ENCODE measurements at places on chromosomes 4 and X.

DNA sequence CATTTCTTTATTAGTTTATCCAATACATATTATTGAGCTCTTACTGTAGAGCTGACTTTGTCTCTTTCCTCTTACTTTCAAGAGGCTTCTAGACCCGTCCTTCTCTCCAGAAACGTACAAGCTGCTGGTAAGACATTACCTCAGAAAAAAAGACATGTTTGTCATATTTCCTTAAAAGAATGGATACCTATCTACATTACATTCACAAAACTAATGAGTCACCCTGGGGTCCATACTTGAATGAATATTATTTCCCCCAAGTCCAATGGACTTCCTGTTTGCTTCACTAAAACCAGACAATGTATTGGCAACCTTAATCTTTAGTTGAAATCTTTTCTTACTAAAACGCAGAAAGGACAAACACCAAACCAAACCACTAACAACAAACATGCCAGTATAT is 176.5 kb upstream of the CLNK start:
- DNase-seq, result no peak

DNA sequence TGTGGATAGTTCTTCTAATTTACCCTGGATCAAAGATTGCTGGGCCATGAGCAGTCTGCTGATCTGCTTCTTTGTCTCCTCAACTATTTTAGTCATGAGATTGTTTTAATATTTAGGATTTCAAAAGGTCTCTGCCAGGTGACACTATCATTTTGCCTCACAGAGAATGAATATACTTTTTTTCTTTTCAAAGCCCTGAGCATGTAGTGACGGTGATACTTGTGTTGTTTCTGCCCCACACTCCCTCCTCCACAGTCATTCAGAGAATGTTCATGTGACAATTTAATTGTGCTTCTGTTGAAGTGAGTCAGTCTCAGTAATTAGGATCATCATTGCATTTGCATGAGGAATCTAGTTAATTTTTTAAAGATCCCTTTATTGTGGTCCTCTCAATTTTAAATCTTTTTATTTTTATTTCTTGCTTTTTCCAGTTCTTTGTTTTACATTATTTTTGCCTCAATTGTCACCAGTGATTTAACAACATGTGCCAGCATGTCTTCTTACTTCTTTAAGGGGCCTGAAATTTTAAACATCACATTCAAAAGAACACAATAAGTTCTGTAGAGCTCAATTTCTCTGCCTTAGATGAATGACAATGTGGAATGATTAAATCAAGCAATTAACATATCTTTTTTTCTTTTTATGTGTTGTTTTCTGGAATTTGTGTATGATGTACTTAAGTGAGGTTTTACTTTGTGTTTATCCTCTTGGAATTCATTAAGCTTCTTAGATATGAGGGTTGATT is 12.3 kb downstream of the MMRN1 start:
- DNase-seq, result no peak

DNA sequence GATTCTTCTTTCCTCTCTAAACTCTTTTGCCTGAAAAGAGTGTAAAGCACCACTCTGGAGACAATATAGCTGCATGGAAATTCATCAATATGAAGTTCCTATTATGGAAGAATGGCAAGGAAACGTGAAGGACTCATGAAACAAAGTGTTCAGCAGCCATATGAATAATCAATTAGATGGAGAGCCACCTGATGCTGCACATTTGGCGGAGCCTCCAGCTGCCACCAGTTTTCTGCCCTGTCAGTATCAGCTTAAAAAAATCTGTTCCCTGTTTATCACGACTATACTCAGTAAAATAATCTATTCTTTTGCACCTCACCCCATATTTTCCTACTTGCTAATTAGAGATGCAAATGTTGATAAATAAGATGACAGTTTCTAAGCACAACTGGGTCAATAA is 276.0 kb downstream of the UNC5C start:
- DNase-seq, result no peak

- no peak for DNase-seq
Measured at GRCh38 chr4:24094726-24095125, 204.9 kb upstream of the PPARGC1A start.

GRCh38 chr4:59393780-59394179 is 1806.3 kb upstream of the ADGRL3 start:
- DNase-seq, result no peak

GRCh38 chrX:141469469-141469868 is 115.1 kb downstream of the SPANXA1 start:
- DNase-seq, result no peak

GRCh38 chrX:105701310-105702052 is 120.9 kb upstream of the NRK start:
- no peak for DNase-seq

- DNase-seq, result no peak
Measured at GRCh38 chr4:38788317-38788716, 5.5 kb upstream of the TLR10 start.

DNA sequence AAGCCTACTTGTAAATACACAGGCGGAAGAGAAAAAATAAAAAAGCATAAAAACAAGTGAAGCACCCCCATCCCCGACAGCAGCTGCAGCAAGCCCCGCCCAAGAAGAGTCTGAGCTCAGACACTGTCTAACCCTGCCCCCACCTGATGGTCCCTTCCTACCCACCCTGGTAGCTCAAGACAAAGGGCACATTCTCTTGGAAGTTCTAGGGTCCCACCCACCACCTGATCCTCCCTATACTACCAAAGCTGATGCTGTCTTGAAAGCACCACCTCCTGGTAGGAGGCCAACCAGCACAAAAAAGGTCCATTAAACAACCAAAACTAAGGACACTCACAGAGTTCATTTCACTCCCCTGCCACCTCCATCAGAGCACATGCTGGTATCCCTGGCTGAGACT is 308.2 kb downstream of the KLHL13 start:
- DNase-seq, result no peak

DNA sequence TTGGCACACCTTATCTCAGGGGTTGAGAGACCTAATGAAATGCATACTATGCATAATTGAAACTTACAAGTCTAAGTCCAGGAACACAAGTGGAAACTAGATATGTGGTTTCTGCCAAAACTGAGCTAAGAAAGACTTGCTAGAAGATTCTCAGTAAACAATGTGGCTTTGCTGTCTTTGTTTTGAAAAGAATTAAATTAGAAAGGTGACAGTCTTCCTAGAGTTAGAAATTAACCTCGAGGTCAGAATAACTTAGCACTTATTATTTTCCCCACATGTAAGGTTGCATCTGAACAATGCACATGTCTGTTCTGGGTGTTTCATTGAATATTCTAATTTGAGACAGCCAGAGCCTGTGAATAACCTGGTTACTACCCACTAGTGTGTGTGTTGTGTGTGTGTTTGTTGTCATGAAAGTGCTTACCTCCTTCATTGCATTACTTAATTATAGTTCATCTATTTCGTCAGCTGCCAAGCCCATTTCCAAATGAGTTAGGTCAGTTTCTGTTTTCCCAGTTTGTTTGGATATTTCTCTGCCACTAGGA is 1.5 kb downstream of the EREG start:
- DNase-seq, result no peak

All from esophagus muscularis mucosa (tissue), 4 donors.